ENCODE measurements at places on chromosomes 6 and 20. TPM values are rescaled to one million over a fixed set of nuclear protein-coding genes. Genes with fewer than 3 reads are reported as not detected.
A peak's percentile ranks its signal among the peaks of the same experiment; 100 is the strongest.

DNA sequence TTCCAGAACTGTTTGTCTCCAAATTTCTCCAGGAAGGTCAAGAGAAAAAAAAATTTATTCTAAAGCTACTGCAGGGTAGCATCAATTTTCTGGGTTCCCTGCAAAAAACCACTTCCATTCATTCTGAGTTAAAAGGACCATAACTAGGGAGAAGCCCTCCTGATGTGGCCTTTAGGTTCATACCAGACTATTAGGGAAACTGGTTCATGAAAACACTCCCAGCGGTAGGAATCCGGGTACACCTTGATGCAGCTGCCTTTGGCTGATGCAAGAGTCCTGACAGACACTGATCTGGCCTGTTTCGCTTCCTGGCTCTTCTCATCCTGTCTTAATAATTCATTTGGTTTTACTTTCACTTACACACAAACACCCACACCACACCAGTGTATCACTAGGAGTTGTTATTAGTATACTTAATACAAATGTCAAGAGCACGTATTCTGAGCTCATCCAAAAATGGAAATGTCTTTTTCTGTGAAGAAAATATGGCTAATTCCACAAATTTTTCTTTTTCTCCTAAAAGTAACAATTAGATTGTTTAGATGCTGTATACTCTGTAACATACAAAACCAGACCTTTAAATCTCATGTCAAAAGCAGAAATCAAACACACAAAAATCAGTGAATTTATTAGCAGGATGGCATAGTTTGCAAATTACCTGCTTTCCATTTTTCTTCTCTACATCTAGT lies 38.4 kb upstream of the ARHGAP18 start:
- no peak for DNase-seq

DNA sequence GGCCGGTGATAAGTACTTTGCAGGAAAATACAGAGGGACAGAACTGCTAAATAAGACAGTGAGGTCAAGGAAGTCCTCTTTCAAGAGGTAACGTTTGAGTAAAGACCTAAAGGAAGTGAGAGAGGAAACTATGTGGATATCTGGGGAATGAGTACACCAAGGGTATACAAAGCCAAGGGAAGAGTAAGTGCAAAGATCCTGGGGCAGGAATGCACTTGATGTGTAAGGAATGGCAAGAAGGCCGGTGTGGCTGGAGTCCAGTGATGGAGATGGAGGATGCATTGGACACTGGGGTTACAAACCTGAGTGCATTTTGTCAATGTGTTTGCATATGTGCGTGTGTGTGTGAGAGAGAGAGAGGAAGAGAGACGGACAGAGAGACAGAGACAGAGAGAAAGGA lies 32.1 kb upstream of the TGM2 start:
- peak; percentile 47 for DNase-seq

DNA sequence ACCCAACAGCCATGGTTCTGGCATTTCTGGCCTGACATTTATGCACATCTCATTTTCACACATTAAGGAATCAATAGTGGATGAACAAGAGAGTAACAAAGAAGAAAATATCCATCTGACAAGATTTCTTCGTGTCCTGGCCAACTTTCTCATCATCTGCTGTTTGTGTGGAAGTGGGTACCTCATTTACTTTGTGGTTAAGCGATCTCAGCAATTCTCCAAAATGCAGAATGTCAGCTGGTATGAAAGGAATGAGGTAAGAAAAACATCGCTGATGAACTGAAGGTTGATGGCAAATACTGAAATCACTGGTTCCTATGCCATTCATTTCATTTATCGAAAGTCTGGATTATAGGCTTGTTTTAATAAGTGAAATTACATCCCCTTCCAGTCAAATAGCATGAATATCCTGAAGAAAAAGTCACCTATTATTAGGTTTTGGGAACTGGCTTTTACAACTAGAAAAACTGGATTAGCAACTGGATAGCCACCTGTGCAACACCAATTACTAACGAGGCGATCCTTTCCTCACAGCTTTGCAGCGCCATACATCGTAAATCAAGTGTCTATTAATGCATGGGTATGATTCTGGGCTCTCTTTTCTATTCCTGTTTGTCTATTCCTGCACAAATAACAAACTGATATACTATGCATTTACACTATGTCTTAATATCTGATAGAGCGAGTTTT lies 50.2 kb upstream of the NOP56 start:
- DNase-seq: no peak

DNA sequence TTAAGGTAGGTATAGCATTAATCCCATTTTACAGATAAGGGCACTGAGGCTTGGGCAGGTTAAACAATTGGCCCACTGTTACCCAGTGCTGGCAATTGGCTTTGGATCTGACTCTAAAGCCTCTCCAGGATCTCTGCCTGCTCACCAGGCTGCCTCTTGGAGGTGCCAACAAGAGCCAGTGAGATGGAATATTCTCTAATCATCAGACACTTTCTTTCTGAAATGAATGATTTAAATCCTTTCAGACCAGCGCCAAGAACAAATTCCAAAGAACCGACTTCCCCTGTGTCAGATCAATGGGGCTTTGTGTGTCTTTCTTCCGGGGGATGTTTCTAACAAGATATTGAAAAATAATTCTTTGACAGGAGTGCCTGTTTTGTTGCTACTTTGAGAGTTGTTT lies 23.6 kb downstream of the CYP39A1 start:
- no peak for DNase-seq

Gene PCIF1
- 45.7 TPM for total RNA-seq

Gene HLA-F
- total RNA-seq: 75.0 TPM

Measured in ascending aorta (tissue), 2 donors.